ENCODE measurements at places on chromosomes 11 and 22. TPM values are rescaled to one million over a fixed set of nuclear protein-coding genes. Genes with fewer than 3 reads are reported as not detected.

DNA sequence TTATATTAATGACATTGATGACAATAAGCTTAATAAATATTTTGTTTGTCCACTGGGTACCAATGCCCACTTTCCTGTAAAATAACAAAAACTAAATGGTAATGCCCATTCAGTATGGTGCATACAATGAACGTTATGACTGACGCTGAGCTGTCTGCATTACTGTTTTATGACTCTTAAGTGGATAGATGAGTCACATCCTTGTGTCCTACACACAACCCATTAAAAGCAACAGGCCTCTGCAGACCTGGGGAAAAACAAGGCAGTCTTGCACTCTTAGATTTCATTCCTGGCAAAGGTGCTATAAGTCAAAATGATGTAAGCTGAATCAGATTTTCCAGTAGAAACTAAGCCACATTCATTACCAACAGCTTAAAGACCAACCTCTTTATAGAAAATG lies 176.3 kb upstream of the TMEM45B start:
- no peak for DNase-seq

- no peak for DNase-seq
Observed at GRCh38 chr22:30247561-30247960, 1.0 kb upstream of the LIF start.

GRCh38 chr11:65446446-65447277 lies 24.1 kb downstream of the NEAT1 start:
- no peak for DNase-seq

- DNase-seq: no peak
Observed at GRCh38 chr11:76543006-76543703, 98.3 kb downstream of the EMSY start.

- DNase-seq: no peak
Observed at GRCh38 chr11:123738374-123738773, 3.1 kb downstream of the ZNF202 start.

The NARS2 gene
- 19.4 TPM for total RNA-seq

DNA sequence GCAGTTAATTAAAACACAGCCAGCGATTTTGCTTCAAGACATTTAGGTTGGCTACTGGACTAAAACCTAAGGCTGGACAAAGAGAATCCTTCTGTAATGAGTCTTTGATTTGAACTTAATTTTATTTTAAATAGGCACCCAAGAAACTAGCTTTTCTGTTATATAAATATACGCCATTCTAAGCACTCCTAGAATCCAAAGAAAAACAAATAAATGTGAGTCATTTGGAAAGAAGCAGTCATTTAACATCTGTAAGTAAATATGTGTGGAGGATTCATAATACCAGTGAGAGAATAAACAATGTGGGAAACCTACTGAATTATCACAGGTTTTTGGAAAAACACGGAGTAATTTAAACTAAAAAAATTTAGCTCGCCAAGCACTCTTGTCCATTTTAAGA lies 1.2 kb upstream of the TECTA start:
- no peak for DNase-seq

GRCh38 chr11:94933223-94934130 lies 39.9 kb downstream of the CWC15 start:
- no peak for DNase-seq

GRCh38 chr11:95365348-95365747 lies 134.3 kb upstream of the SESN3 start:
- no peak for DNase-seq

GRCh38 chr22:19957445-19957844 lies 15.8 kb upstream of the TXNRD2 start:
- DNase-seq: no peak

DNA sequence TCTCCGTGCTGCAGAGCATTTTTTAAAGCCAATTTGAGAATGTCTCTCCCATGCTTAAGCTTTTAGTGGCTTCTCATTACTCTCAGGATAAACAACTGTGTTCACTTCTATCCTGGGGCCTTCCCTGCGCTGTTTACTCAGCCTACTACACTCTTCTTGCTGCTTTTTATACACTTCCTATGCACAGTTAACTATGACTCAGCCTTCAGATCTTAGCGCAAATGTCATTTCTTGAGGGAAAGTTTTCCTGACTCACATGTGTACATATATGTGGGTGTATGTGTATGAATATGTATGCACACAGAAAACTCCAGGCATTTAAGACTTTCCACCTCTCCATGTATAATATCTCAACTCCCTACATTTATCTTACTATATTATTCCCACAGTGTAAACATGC lies 9.8 kb downstream of the THAP12 start:
- DNase-seq: no peak

GRCh38 chr11:72234920-72235319 lies 9.1 kb downstream of the PHOX2A start:
- no peak for DNase-seq

The CLDN5 gene
- total RNA-seq: 31.5 TPM

DNA sequence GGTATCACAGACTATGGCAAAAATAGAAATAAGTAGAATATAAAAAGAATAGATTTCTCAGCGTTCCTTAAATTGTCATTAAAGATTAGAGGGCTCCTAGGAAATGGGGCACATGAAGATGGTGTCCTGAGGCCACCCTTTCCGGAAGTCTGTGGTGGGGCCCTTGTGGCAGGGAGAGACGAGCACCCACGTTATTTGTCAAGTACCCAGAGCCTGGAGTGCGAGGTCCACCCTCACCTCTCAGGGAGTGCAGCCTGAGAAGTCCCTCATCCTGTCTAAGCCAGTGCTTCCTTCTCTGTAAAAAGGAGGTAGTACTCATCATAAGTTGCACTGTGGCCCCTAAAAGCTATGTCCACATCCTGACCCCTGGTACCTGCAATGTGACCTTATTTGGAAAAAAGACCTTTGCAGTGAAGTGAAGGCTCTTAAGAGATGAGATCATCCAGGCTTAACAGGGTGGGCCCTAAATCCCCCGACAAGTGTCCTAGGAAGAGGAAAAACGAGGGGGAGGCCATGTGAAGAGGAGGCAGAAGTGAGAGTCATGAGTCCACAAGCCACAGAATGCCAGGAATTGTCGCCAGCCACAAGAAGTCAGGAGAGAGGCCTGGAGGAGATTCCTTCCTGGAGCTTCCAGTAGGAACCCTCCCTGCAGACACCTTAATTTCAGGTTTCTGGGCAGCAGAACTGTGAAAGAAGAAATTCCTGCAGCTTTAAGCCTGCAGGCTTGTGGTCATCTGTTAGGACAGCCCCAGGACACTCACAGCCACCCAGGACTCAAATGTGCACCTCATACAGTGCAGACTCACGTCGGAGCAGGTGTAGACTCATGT lies 76.8 kb upstream of the CCND1 start:
- no peak for DNase-seq

The IGLL1 gene
- total RNA-seq: not detected

DNA sequence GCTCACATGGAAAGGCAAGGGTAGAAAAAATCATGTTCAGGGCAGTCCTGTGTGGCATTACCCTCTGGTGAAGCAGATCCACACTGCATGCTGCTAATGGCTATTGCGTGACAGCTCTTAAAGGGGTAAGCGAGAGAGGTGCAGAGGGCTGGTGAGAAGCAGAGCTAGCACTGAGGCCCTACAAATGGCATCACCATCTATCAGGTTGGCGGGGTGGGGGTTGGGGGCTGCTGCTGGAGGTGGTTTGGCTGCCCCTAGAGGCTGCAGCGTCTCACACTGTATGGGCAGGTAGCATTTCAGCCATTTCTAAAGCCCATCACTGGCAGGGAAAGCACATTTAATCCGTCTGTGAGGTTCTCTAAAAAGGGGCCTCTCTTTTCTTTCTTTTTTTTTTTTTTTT lies 16.9 kb upstream of the TMA7B start:
- DNase-seq: no peak

DNA sequence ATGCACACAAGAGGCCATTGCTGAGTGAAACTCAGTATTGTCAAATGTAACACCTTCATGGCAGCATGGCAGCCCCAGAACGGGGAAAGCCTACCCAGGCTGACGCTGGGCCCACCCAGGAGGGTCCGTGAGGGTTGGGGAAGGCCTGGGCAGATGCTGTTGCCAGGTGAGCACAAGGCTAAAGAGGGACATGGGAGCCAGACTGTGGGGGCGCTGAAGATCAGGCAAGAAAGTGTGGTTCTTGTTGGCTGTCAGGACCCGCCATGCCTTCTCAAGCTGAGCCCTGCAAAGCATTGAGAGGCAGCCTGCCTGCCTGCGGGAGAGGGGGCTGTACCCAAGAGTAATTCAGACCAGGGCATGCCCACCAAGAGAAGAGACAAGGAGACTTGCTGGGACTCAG lies 85.0 kb upstream of the PITPNB start:
- DNase-seq: no peak

DNA sequence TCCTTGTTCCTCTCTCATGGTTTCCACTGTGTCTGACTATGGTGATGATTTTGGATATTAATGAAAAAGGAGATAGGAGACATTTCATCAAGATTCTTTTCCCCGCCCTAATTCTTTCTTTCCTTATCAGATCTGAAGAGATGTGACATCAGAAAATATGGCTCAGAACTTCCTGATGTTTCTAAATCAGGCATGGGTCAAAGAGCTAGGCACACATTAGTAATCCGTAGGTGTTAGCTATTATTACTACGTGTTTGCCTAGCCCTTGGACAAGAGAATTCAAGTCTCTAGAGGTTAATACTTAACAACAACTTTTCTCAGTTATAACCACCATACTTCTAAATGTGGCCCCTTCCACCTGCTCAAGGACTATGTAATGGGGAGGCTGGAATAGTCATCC lies 5.8 kb downstream of the JOSD1 start:
- DNase-seq: no peak

- no peak for DNase-seq
Observed at GRCh38 chr22:29701155-29701999, 18.4 kb upstream of the CABP7 start.

- peak; percentile 23 for DNase-seq
Observed at GRCh38 chr22:29138556-29139305, 65.9 kb downstream of the KREMEN1 start.

The MCAM gene
- total RNA-seq: 8.4 TPM

The GAB4 gene
- not detected for total RNA-seq

The TMEM191B gene
- total RNA-seq: 1.9 TPM

- DNase-seq: no peak
Observed at GRCh38 chr11:19774817-19775580, 62.4 kb downstream of the NAV2 start.

DNA sequence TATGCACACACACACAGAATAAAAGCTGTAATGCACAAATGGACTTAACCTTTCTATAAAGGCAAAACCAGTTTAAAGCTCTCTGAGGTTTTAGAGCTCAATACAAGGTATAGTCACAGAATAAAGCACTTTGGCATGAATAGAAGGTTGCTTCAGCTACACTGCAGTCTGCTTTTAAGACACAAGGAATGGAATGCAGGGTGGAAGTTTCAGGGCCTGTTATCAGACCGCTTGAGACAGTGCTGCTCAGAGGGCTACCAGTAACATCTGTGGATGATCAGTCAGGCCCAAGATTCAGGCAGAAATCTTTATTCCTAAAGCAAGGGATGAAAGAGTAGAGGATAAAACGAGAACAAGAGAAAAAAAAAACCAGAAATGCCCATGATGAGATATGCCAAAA lies 46.7 kb downstream of the CD44 start:
- no peak for DNase-seq

The TMA7B gene
- total RNA-seq: 0.25 TPM

GRCh38 chr22:47176573-47177333 lies 414.3 kb downstream of the TBC1D22A start:
- DNase-seq: no peak

The CSNK1E gene
- total RNA-seq: 27.4 TPM

DNA sequence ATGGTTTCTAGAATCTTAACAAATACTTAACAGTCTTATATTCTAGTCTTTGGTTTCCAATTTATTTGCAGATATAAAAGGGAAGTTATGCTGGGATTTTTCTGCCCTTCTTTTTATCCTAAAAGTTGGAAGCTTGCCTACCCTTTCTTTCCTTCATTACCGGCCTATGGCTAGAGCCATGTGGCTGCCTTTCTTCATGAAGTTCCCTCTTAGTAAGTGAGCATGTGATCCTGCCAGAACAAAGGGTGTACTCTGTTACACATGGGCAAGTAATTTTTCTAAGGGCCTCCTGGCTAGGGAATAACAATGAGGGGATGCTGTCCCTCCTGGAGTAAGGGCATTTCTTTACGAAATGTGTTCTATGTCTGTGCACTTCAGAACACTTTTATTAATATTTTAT lies 252.1 kb upstream of the PITPNB start:
- DNase-seq: no peak

The PRDM11 gene
- total RNA-seq: 3.7 TPM

GRCh38 chr22:41405588-41405987 lies 23.8 kb downstream of the TEF start:
- no peak for DNase-seq

The MAP6 gene
- total RNA-seq: 0.25 TPM

DNA sequence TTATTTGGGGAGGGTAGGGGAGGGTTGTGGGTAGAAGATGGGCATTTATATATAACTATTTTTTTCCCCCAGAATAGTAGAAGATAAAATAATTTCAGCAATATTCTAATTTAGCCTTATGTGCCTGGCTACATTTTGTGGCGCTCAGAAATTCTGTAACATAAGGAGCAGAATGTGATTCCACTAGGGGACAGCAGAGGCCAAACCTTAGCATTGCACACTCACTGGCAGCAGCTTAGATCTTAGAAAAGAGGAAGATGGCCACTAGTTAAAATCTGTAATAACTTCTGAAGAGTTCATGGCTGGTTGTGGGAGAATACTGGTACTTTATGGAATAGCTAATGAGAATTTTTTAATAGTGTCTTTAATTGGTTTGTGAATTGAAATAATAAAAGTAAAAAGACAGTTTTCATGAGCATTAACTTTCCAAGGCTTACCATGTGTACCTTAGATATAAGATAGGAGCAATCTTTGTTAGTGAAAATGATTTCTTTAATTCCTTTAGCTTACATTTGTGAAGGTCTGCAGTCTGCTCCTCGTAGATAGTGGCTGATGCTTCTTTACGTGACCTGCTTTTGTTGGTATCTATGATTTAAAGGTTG lies 33.1 kb downstream of the DDX10 start:
- no peak for DNase-seq

GRCh38 chr22:42680648-42681047 lies 31.5 kb upstream of the CYB5R3 start:
- DNase-seq: no peak

The RAB30 gene
- 3.1 TPM for total RNA-seq

- DNase-seq: peak; percentile 71
Observed at GRCh38 chr22:22508274-22509176, at the start of gene ZNF280B. ZNF280B (minus strand) TSS chr22:22508742; CDS start chr22:22489398, 19,344 bp downstream.

GRCh38 chr22:31893460-31893859 lies 50.9 kb upstream of the YWHAH start:
- DNase-seq: no peak

DNA sequence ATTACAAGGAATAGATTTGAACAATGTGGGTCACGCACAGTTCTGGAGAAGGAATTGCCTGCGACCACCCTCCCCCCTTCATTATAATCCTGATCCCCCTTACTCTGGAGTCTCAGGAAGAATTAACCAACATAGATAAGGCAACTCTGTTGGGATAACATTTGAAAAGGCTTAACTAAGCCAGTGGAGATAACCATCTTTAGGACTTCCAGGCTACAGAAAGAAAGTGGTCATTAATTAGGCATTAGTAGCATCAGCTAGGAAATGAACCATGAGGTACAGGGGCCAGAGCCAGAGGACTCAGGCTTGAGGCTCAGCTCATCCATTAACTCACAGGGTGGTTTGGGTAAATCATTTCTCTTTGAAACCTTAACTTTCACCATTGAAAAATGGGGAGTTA lies 720.0 kb upstream of the API5 start:
- no peak for DNase-seq
